CD8-positive, alpha-beta memory T cell (primary cell): ENCODE measurements at places on chromosomes 4 and X. TPM values are rescaled to one million over a fixed set of nuclear protein-coding genes. Genes with fewer than 3 reads are reported as not detected.

Gene SMIM31
- not detected for polyA plus RNA-seq

DNA sequence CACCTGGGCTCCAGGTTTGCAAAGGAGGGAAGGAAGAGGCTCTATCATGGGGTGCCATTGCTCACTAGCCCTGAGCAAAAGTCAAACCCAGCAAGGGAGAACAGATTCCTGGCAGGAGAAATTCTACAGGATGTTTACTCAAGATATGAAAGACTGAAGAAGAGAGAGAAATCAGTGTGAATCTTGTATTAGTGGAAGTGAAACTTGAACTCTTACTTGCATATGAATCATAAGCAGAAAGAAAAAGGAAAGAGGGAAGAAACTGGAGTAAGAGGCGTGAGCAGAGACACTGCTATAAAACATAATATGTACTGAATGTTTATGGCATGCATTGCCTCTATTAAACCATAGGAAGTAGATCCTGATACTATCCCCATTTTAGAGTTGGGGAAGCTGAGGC lies 60.9 kb downstream of the C4orf46 start:
- no peak for DNase-seq

- no peak for DNase-seq
Measured at GRCh38 chr4:93791570-93792195, 36.9 kb upstream of the ATOH1 start.

DNA sequence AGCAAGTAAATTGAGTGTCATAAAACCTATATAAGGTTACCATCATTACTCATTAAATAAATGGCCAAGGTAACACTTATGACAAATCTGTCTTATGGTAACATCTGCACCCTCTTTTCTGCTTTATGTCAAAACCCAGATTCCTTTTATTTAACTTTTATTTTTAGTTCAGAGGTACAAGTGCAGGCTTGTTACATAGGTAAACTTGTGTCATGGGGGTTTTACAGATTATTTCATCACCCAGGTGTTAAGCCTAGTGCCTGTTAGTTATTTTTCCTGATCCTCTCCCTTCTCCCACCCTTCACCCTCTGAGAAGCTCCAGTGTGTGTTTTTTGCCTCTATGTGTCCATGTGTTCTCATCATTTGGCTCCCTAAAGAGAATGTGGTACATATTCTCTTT lies 930.7 kb downstream of the CCSER1 start:
- no peak for DNase-seq
